IPS DF 19.7 (cell line): ENCODE measurements at places on chromosomes 11 and 22.
A peak's percentile ranks its signal among the peaks of the same experiment; 100 is the strongest.

DNA sequence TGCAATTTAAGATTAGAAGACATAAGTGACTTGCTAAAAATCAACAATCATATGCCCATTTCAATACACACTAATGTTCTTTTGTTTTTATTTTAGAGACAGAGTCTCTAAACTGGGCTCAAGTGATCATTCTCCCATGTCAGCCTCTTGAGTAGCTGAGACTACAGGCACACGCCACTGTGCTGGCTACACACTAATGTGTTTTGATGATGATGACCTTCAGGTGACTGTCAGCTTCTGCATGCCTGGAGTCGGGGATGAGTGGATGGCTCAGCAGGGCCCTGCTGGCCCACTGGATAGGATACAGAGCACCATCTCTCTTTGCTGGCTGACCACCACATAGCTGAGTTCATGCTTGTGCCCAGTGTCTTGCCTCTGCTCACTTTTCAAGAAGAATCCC, 27.0 kb upstream of the POU2AF1 start:
- DNase-seq: no peak

DNA sequence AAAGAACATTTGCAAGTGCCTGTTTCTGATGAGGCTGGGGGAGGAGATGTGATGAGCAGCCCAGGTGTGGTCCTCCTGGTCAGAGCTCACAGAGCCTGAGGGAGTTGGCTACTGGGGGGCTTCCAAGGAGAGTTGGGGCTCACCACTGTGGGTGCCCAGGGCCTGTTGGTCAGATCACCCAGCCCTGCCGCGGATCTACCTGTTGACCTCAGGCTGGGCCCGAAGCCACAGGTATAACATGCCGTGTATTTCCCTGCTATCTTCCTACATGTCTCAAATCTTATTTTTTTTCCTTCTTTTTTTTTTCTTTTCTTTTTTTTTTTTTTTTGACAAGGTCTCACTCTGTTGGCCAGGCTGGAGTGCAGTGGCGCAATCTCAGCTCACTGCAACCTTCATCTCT, 199.7 kb upstream of the TBCEL start:
- no peak for DNase-seq

GRCh38 chr11:123164732-123165450, 30.2 kb downstream of the CLMP start:
- no peak for DNase-seq

GRCh38 chr11:96622026-96622634, 232.3 kb downstream of the JRKL start:
- DNase-seq: no peak

DNA sequence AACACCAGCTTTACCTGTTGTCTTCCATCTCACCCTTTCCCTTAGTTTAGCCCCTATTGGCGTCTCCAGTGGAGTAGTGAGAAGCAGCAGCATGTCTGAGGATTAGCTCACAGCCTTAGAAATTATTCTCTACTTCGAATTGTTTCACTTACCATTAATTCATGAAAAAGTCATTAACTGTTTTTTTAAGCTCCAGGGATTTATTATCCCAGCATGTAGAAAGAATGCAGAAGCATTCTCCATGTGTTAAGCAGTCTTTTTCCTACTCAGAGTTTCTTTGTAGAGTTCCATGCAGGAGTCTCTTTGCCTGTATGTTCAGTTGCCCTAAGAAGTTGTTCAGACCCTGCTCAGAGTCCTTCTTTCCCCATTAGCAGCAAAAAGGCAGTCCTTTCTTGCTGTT, 137.9 kb upstream of the RASSF10 start:
- no peak for DNase-seq

GRCh38 chr11:134533511-134533910, 121.5 kb upstream of the B3GAT1 start:
- DNase-seq: no peak

GRCh38 chr11:8532475-8532874, 61.6 kb downstream of the STK33 start:
- no peak for DNase-seq

DNA sequence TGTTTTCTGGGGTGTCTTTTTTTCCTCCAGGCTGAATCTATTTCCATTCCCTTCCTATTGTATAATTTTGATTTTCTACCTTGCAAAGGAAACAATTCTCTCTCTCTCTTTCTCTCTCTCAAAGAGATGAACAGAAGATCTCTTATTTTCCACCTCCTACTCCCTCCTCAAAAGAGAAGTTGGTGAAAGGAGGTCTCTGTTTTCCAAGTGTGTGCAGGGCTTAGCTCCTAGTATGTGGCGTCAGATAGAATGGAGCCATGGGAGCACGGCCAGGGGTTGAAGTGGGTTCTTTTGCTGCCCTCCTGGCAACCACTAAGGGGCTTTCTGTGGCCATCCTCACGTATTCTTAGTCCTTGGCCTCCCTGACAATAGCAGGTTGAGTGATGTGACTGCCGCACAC, 480 bp downstream of the TRIM34 start:
- DNase-seq: no peak

DNA sequence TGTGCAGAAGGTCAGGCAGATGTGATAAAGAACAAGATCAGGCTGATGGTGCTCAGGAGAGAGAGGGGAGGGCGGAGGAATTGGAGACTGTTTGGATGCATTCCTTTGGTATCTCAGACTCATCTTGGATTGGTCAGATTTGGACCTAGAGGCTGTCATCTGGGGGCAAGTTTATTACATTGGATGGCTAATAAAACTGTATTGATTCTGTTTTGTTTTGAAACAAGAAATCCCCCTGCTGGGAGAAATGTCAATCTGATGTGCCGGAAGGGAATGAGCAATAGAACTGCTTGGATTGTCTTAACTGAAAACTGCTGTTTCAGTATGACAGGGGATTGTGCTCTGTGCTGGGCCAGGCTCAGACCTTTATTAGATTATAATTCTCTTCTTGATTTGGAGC, 25.5 kb upstream of the CCDC90B start:
- no peak for DNase-seq

DNA sequence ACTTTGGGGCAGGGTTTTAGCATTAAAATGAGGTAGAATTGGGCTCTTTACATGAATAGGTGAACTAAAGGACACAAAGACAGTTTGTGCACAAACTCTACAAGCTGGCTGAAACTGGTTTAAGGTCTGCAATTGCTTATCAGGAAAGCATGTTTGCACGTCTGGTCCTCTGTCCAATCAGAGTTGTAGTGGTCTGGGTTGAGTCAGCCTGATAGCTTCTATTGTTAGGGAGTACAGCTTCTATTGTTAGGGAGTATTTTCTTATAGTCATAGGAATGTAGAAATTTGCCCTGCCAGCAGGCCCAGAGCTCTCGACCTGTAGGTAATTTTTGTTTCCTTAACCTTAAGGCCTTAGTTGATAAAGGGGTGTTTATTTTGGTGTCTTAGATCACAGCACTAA, 1422.4 kb downstream of the LRRC4C start:
- peak; percentile 15 for DNase-seq

GRCh38 chr11:93145390-93145915, 52.3 kb downstream of the SLC36A4 start:
- DNase-seq: no peak

- no peak for DNase-seq
Observed at GRCh38 chr22:21929253-21929652, 23.4 kb downstream of the PPM1F start.

DNA sequence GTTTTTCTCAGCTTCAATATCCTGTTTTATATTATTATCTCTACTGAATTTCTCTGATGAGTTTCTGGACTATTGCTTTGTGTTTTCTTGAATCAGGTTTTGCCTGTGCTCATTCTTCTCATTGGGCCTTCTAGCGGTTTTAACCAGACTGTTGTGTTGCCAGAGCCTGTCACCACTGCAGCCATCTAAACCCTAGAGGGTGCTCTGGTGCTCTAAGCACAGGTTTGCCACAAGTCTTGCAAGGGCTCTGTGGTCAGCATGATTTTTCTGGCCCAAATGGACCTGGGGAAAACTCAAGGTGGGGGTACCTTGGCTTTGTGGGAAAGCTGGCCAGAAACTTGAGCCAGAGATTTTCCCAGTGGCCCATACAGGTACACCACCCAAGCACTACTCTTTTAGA, 52.4 kb upstream of the TYR start:
- DNase-seq: no peak

- no peak for DNase-seq
Observed at GRCh38 chr22:17767233-17768065, 6.8 kb downstream of the BID start.

DNA sequence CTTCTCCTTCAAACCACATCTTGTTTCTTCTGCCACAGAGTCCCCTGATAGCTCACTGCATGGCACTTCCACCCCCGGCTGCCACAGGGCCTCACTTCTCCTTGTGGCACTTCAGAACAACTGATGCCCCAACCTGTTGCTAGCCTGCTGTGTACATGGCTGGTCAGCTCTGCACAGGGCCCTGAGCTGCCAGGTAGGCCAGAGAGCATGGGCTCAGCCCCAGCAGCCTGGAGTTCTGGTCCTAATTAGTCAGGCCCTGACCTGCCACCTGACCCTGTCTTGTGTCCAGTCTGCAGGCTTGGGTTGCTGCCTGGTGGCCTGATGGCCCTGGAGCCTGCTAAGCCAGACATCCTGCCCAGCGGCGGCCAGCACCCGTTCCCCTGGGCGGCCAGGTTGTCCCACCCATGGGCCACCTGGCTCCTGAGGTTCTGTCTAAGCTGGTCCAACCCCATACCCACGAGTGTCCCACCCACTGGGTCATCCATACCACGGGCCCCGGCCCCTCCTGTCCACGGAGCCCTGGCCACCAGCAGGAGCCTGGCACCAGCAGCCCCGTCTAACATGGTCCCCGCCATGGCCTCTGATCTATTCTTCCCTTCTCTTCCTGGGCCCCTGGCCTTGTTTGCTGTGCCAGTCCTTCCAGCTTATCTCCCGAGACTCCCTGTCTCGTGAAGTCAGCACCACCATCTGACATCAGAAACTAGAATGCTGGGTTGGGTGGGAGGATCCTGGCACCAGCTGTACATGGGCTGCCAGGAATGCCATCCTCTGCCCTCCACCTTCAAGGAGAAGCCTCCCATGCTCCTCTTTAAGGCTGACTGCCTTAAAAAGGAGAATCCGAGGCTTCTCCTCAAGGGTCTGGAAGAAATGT, 3.1 kb upstream of the CERK start:
- DNase-seq: no peak

DNA sequence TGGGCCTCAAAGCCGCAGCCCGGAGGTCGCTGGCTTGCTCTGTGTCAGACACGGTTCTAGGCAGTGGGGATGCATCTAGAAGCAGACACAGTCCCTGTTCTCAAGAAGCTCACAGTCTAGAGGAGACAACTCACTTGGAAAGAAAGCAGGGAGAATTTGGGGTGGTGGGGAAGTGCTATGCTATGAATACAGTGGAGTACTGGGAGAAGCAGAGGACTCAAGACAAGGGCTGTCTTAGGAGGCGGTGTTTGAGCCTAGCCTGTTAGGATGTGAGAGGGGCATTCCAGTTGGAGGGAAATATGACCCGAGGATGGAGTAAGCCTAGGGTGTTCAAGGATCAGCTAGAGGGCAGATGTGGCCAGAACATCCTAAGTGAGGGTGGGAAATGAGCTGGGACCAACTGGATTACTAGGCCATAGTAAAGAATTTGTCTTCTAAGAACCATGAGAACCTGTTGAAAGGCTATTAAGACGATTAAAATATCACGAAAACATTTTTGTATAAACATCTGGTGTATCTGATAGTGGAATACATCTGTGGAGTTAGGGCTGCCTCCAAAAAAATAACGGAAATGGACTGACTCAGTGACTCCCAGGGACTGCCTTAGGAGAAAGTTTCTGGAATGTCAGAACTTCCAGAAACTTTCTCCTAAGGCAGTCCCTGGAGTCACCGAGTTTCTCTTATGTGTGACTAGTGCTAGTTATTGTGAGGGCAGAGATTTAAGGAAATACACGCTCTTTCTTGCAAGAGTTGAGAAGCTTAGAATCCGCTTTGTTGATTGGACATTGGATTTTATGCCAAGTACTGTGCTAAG, 1.1 kb upstream of the PITPNB start:
- peak; percentile 48 for DNase-seq

GRCh38 chr11:117513666-117514065, 186.0 kb downstream of the CEP164 start:
- no peak for DNase-seq

- no peak for DNase-seq
Observed at GRCh38 chr11:129996113-129996870, 6.3 kb downstream of the PRDM10 start.

- DNase-seq: no peak
Observed at GRCh38 chr11:128288368-128288767, 299.0 kb downstream of the ETS1 start.

- DNase-seq: no peak
Observed at GRCh38 chr22:24107661-24108060, 73.6 kb upstream of the SUSD2 start.

GRCh38 chr11:6404342-6405051, 14.2 kb downstream of the SMPD1 start:
- DNase-seq: no peak

- DNase-seq: no peak
Observed at GRCh38 chr11:72411623-72412419, 22.5 kb downstream of the CLPB start.

- DNase-seq: no peak
Observed at GRCh38 chr11:99333621-99334020, 312.9 kb downstream of the CNTN5 start.

- DNase-seq: no peak
Observed at GRCh38 chr11:15073361-15074205, at the start of gene CALCB. TSS of gene CALCB (plus strand) at chr11:15073593. CDS start at chr11:15074719, 1,126 bp downstream.

GRCh38 chr11:73154178-73154577, 12.1 kb upstream of the FCHSD2 start:
- DNase-seq: no peak

GRCh38 chr22:35189559-35189958, 67.7 kb upstream of the HMGXB4 start:
- no peak for DNase-seq

- no peak for DNase-seq
Observed at GRCh38 chr11:128867277-128867676, at the start of gene KCNJ1. TSS of gene KCNJ1 (minus strand) at chr11:128867296. CDS start at chr11:128840243, 27,053 bp downstream.

DNA sequence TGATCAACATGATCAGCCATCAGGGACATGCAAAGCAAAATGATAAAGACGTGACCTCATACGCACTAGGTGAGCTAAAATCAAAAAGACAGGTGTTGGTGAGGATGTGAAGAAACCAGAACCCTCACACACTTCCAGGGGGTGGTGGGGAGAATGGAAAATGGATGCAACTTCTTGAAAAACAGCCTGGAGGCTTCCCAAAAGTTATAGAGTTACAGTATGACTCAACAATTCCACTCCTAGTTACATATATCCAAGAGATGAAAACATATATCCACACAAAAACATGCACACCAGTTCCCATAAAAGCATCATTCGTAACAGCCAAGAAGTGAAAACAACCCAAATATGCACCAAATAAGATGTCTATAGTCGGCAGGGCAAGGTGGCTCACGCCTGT, 42.1 kb upstream of the APLNR start:
- DNase-seq: no peak

DNA sequence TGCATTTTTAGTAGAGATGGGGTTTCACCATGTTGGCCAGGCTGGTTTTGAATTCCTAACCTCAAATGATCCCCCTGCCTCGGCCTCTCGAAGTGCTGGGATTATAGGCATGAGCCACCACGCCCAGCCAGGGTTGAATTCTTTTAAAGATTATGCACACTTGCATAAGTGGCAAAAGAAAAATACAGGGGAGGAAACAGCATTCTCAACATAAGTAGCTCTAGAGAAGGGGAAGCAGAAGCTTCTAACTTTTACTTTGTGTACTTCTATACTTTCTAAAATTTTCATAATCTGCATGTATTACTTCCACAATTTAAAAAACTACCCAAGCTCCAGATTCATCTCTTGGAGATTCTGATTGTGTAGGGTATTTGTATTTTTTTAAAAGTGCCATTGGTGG, 108.0 kb downstream of the SLC1A2 start:
- no peak for DNase-seq
